ENCODE measurements at places on chromosomes 5 and 9. TPM values are rescaled to one million over a fixed set of nuclear protein-coding genes. Genes with fewer than 3 reads are reported as not detected.

- H3K4me1 ChIP-seq, result no peaks in the 10 kb centered on the region
- H3K27me3 ChIP-seq, result no peaks in the 10 kb centered on the region
- H3K27ac ChIP-seq, result no peak overlapping the region
- no peak overlapping the region for H3K4me3 ChIP-seq
These were observed 95.1 kb upstream of the HMHB1 start for GRCh38 chr5:143716881-143717280.

DNA sequence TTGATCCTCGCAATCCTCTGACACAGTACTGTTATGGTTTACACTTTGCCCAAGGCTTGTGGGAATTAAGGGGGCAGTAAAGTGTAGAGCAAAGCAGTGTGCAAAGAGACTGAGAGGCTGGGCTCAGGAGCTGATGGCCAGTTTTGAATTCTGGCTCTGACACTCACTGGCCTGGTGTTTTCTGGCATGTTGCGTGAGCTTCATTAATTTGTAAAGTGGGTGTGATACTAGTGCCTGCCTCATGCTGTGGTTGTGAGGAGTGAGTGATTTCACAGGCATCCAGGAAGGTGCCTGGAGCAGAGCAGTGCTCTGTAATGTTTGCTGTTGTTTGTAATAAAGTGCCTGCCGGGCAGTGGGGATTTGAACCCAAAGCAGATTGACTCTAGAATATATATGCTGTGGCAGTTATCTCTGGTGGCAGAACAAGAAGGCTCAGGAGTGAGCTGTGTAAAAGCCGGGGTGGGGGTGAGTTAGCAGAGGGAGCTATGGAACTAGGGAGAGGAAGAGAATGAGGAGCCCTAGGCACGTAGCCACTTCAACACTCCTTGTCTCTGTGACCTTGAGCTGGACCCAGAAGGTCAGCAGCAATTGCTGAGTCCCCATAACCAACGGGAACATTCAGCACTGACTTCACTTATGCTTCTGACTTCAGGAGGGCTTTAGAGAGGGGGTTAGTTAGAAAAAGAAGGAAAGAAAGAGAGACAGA is 108.5 kb downstream of the DOCK2 start:
- H3K36me3 ChIP-seq, result no peaks in the 10 kb centered on the region
- H3K27me3 ChIP-seq, result no peaks in the 10 kb centered on the region

Gene ADAMTS13
- total RNA-seq, result 1.3 TPM

DNA sequence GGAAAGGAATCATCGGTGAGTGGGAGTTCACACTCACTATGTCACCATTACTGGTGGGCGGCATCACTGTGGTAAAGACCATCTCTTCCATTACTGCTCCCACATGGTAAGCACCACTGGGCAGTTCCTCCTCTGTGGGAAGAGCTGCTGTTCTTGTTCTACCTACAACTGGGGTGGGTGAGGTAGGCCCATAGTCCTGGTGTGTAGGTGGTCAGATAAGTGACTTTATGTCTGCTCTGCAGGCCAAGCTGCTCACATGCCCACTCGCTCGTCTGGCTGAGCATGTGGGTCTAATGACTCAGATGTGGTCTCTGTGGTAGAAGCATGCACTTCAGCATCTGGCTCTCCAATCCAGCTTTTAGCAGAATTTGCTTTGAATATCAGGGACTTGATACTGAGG is 82.9 kb downstream of the TMEM215 start:
- no peak overlapping the region for H3K4me3 ChIP-seq
- no peak overlapping the region for H3K27ac ChIP-seq
- DNase-seq, result no peak
- no peaks in the 10 kb centered on the region for H3K27me3 ChIP-seq

DNA sequence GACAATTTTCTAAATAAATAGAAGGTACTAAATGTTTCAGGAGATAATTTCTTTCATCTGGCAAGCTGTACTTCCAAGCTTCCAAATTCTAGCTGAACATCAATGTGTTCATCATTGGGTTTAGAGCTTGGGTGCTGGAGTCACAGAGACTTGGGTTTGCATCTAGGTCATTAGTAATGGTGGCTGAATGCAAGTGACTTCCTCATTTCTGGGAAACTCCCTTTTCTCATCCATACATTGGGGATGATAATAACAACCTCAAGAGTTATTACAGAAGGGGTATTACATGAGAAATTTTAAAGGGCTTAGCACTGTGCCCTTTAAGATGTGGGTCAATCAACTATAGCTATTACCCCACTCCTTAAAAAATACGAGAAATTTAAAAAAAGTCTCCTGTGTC is 41.1 kb upstream of the KLF4 start:
- H3K27ac ChIP-seq, result no peak overlapping the region
- no peak overlapping the region for H3K4me3 ChIP-seq
- H3K36me3 ChIP-seq, result no peaks in the 10 kb centered on the region
- no peaks in the 10 kb centered on the region for H3K27me3 ChIP-seq

GRCh38 chr9:131312822-131313770 is 23.6 kb downstream of the PLPP7 start:
- no peak overlapping the region for H3K4me3 ChIP-seq
- H3K27me3 ChIP-seq, result no peaks in the 10 kb centered on the region
- DNase-seq, result no peak

Gene DBH
- total RNA-seq, result not detected

Gene ZNF883
- total RNA-seq, result 0.95 TPM

DNA sequence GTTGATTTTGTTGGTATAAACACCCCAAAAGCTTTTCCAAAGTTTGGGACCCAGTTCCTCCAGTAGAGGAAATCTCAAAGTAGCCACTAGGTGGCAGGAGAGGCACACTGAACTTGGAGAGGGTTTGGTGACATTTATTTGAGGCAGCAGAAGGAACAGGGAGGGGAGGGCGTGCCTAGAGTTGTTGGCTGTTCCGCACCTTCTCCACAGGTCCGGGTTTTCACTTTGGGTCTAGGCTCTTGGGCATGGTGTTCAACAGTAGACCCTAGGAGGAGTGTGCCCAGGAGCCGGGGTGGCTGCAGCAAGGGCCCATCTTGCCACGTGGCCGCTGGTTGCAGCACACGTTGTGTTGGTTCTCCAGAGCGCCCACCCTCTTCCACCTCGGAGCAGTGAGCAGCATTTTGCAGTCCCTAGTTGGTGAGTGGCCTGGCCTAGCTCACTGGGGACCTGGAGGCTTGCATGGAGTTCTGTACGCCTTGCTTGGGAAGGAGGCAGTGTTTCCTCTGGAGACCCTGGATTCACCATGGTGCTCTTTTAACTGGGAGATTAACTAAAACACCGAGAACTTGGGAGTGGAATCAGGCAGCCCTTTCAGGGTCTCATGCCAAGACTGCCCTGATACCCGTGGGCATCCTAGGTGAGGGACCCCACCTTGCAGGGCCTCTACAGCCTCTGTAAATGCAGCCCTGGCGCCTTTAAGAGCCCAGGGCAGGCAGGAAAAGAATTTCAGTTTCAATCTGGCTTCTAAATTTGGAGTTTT is 28.2 kb downstream of the PTPA start:
- H3K27me3 ChIP-seq, result no peaks in the 10 kb centered on the region
- peak; percentile 72 for DNase-seq
- peak overlapping the region; percentile 76 for H3K4me3 ChIP-seq
- H3K36me3 ChIP-seq, result peaks cover 16% of the 10 kb centered on the region
- peak overlapping the region; percentile 100 for H3K27ac ChIP-seq
- H3K4me1 ChIP-seq, result peaks cover 57% of the 10 kb centered on the region

DNA sequence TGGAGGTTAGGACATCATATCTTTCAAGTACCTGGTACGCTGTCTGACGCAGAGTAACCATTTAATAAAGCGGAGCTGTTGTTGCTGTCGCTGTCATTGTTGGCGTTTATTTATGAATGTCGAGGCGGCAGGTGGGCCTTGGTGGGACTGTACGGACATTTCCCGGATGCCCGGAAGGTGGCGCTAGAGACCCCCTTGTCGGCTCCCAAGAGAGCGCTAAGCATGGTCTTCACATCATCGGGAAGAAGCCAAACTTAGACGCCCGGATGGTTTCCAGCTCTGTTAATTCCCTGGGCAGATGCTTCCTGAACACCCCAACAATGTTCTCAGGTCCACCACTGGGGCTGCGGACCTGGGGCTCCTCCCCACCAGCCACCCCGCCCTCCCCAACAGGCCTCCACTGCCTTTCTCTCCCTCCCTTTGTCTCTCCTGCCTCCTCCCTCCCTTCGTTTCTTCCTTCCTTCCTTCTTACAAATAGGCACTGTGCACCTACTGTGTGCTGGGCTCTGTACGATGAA is 54.1 kb downstream of the DUSP1 start:
- peak overlapping the region; percentile 75 for H3K27ac ChIP-seq
- no peaks in the 10 kb centered on the region for H3K36me3 ChIP-seq
- no peak for DNase-seq
- H3K27me3 ChIP-seq, result no peaks in the 10 kb centered on the region
- peak overlapping the region; percentile 57 for H3K4me3 ChIP-seq
- peaks cover 28% of the 10 kb centered on the region for H3K4me1 ChIP-seq

- H3K36me3 ChIP-seq, result no peaks in the 10 kb centered on the region
- no peaks in the 10 kb centered on the region for H3K27me3 ChIP-seq
- no peak overlapping the region for H3K27ac ChIP-seq
- DNase-seq, result no peak
- no peaks in the 10 kb centered on the region for H3K4me1 ChIP-seq
These were observed 44.7 kb upstream of the ZNF608 start for GRCh38 chr5:124790895-124791732.

Gene OTP
- total RNA-seq, result not detected

Measured in thoracic aorta (tissue), 2 donors.